Left ventricle myocardium inferior (tissue), 1 donor: ENCODE measurements at places on chromosomes 2 and 18. TPM values are rescaled to one million over a fixed set of nuclear protein-coding genes. Genes with fewer than 3 reads are reported as not detected.

DNA sequence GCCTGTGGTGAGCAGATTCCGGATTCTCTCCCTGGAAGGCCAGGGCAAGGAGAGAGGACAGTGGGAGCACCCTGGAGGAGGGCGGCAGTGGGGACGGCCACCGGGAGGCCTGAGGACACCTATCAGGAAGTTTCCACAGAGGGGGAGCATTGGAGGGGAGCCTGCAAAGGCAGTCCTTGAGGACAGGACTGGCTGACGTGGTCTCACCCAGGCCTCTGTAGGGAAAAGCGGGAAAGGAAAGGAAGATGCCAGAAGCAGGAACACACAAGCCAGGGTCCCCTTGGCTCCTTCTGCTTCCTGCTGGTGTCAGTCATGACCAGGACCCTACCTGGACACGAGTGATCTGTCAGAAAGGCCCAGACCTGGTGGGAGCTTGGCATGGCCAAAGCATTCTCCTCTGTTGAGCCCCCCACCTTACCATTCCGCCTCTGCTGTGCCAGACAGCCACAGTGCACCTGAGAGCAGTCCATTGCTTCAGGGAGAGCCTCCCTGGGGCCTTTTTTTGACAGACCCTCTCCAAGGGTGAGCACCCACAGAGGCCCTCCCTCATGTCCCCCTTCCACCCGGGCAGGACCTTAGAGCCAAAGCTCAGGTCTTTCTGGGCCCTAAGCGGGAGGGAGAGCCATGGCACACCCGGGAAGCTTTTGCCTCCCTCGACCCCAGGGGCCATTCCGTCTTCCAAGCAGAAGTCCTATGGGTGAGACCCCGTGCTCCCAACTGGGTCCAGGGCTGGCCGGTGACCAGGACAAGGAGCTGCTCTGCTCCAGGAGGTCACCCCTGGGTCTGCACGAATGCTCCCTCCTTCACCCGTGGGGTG, 333.1 kb downstream of the DYSF start:
- DNase-seq, result no peak

GLI2 gene
- 2.4 TPM for total RNA-seq

DTNB gene
- 4.5 TPM for total RNA-seq

DNA sequence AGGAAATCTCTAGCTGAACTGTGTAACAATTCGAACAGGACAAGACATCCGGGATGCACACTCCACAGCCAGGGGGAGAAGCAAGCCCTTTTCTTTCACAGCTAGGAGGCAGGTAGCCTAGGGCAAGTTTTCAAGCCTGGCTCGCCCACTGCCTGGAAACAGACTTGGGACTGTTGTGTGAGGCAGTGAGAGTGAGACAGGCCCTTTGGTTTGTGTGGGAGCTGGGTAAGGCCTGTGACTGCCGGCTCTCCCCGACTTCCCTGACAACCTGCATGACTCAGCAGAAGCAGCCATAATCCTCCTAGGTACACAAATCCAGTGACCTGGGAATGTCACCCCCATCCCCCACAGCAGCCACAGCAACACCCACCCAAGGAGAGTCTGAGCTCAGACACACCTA, 179.7 kb downstream of the WDPCP start:
- no peak for DNase-seq

DNA sequence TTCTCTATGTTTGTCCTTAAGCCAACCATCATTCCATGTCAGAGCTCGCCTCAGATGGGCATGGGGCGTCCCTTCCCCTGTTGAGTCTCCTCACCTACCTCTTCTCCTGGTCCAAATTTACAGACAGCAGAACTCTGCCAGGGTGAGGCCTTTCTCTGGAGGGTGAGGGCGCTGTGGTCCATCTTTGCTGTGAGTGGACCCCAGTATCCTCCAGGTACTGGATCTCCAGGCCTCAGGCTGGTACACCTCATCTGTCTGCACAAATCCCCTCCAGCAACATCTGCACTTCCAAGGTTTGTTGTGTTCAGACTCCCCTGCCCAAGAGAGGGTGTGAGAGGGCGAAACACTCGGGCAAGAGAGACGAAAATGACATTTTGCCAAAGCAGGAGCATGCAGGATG, 63.9 kb upstream of the EDAR start:
- no peak for DNase-seq

- no peak for DNase-seq
Observed at GRCh38 chr18:56257205-56257604, 381.2 kb downstream of the TXNL1 start.
